ENCODE measurements at places on chromosomes 6 and 20.

GRCh38 chr6:18741741-18742140 lies 354.6 kb downstream of the RNF144B start:
- DNase-seq = no peak

GRCh38 chr6:115969207-115969929 lies 91.3 kb downstream of the FRK start:
- no peak for DNase-seq

DNA sequence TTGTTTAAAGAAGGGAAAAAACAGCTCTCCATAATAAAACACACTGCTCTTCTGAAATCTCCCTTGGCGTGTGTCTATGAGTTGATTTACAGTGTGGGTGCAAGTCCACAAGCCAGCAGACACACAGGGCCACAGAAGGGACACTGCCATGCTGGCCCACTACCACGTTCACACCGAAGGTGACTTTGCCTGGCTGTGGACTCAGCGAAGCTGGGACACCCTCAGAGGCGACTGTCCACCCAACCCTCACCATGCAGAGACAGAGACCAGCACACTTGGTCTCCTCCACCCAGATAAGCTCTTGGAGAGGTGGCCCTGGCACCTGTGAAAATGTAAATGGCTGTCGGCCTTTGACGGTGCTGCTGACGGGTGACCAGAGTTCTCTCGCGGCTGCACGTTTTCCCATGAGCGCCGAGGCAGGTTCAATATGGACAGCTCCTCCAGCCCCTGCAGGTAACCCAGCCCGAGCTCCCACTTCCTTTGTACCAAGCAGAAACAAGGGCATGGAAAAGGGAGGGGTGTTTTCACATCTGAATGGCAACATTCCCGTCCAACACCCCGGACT lies 78.0 kb downstream of the YTHDF1 start:
- no peak for DNase-seq

- DNase-seq = no peak
Measured at GRCh38 chr6:79862126-79862525, 85.2 kb downstream of the ELOVL4 start.

- DNase-seq = no peak
Measured at GRCh38 chr20:4053071-4053919, 37.9 kb upstream of the RNF24 start.

GRCh38 chr6:25788305-25788922 lies 33.9 kb downstream of the SLC17A4 start:
- no peak for DNase-seq

DNA sequence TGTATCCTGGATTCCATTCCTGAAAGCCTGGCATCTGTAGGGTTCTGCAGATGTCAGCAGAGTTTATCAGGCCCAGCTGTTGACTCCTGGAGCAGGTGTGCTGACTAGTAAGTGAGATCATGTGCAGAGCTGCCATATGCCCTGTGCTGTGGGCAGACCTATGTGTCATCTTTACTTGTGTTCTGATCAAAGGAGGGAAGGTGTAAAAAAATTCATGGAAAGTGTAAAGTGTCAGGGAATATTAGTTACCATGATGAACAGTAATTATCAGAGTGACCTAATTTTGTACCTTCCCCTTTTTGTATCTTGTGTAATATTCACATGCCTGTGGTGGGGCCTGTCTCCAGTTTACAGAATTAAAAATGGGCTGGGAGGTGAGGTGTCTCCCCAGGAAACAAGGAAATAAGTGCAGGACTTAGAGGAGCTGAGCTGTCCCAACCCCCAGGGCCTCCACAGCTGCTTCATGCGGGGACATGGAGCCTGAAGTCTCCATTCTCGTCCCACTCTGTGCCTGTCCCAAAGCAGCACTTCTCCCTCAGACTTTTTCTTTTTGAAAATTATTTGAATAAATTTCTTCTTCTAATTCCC lies 148.2 kb upstream of the GGTLC1 start:
- DNase-seq = no peak

- DNase-seq = no peak
Measured at GRCh38 chr6:31725502-31726350, 2.6 kb downstream of the MPIG6B start.

DNA sequence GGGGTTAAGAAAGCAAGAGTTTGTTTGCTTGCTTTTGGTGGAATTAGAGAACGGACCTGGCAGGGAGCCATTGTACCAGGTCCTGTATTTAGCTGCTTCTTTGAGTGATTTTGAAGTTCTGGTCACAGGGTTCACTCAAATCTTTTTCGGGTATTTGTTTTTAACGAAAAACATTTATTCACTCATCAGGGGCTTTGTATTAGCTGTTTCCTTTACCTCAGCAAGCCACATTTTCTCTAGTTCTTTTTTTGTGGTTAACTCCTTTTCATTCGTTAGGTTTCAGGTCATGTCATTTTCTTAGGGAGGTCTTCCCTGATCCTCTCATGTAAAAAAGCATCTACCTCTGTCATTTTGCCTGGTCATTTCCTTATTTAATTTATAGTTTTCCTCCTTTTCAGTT lies 1502.2 kb downstream of the GRIK2 start:
- no peak for DNase-seq

GRCh38 chr6:35168461-35168861 lies 27.3 kb upstream of the TCP11 start:
- peak; percentile 81 for DNase-seq

DNA sequence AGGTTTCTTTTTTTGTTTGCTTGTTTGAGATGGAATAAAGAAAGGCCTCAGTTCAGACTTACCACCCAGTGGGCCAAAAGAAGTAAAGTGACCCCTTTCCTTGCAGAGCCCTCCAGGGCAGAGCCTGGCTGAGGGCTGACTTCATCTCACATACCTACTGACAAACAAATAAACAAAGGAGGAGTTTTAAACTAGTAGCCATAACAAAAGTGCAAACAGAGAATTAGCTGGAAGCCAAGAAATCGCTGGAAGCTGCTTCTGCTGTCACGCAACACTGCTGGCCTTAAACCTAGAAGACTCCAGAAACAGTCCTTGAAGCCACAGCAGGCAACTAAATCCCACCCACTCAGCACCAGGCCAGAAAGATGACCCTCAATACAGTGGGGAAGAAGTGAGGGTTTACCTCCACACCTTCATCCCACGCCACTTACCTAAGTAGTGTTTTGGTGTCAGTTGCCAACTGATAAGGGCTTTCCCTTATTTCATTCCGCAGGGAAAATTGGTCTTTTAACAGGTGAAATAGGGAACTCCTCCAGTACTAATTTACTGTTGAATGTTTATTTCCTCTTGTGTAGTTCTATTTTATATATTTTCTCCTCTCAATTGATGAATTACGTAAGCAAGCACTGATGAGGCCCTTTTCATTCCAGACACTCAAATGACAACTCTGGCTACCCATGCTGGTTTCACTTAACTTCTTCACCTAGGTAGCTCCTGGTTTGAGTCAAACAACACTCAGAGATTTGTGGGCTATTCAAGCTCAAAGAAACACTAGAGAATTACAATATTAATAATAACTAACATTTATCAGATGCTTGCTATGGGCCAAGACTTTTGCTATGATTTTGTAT lies 46.2 kb downstream of the EDN1 start:
- DNase-seq = no peak

- DNase-seq = no peak
Measured at GRCh38 chr6:1406306-1407072, 17.1 kb downstream of the FOXF2 start.

GRCh38 chr20:12949429-12949980 lies 59.3 kb upstream of the SPTLC3 start:
- DNase-seq = no peak

DNA sequence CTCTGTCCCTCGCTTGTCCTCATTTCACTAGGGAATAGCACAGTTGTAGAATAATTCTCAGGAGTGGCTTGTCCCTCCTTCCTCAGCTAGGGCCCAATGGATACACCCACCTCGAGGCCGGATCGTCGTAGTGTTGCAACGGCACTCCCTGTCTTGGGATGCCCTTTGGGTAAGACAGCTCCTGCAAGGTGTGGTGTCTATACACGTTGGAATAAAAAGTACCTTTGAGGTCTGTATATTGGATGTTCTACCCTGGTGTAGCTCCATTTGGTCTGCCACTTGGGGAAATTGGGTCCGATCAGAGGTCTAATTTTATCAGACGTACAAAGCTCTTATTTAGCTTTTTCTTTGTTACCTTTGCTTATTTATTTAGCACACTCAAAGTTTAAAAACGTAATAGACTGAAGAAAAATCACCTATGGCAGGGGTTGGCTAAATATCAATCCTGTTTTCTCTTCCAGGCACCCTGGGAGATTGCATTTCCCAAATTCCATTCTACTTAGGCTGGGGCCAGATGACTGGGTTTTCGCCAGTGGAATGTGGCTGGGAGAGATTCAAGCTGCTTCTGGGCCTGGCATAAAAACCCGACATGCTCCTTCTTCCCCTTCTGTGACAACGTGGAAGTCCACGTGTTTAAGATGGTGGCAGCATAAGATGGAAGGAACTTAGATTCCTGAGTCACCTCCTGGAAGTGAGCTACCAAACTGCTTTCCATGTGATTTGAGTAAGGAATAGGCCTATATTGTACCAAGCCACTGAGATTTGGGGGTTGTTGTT lies 82.3 kb upstream of the CD83 start:
- no peak for DNase-seq

GRCh38 chr20:61664556-61665320 lies 400.9 kb downstream of the TAF4 start:
- DNase-seq = peak; percentile 12

DNA sequence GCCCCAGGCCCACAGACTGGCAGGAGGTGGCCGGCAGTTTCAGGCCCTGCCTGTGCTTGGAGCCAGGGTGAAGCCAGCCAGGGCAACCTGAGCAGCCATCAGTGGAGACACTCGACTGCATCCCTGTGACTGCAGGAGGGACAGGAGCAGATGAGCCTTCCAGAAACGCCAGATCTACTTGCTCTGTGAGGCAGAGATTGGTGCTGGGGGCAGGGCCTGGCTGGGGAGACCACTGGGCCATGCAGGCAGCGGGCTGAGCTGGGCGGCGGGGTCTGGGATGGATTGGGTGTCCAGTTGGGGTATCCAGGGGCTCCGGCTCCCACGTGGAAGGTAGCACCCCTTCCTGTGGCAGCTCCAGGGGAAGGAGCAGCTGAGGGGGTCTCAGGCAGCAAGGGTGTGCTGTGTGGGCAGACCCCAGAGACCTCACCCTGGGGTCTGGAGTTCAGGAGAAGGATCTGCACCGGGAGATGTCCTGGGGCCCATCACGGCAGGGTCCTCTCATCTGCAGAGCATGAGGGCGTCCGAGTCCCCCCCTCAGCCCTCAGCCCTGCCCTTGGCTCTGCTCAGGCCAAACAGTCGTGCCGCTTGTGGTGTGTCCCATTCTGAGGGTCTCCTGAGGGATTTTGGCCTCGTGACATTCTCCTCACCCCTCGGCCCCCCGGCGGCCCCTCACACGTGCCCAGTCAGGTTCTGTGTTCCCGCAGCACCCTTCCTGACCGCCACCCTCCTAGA lies 334.9 kb downstream of the TAF4 start:
- no peak for DNase-seq

GRCh38 chr6:113909224-113909856 lies 52.2 kb downstream of the MARCKS start:
- peak; percentile 54 for DNase-seq

- DNase-seq = no peak
Measured at GRCh38 chr6:28867086-28867409, 56.7 kb downstream of the TRIM27 start.

GRCh38 chr6:107079429-107079828 lies 35.9 kb downstream of the BEND3 start:
- DNase-seq = no peak

- no peak for DNase-seq
Measured at GRCh38 chr6:125924169-125924568, 32.4 kb upstream of the HINT3 start.

DNA sequence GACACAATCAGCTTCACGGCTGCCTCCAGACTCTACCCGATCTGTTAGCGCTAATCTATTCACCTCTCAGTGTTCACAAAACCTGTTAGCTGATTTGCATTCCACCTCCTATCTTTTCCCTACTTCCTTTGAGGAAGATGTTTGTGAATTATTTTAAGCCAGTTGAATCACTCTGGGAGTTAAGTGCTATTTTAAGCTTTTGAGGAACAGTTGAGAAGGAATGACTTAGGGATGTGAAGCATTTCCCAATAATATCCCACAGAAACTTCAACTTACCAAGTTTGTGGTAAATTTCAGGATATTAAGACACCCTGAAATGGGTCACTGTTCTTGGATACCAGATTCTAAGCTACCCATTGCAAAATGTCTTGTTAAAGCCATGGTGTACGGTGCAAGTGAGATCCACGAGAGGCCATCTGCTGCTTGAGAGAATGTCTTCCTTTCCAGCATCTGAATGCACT lies 145.2 kb upstream of the CITED2 start:
- no peak for DNase-seq

DNA sequence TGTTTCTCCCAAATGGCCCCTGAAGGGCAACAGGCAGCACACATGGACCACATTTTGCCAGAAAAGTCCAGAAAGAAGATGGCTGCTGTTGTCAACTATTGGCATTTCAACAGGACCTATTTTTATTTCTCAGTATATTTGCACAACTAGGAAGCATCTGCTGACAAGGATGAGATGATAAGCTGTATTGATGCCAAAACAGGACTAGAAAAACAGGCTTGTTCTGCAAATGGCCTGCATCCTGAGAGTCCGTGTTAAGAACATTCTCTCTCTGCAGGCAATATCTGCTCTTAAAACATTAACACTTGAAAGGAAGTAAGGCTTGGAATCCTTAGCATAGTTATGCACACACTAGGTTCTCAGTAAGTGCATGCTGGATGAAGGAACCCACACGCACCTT lies 283.7 kb downstream of the ESR1 start:
- no peak for DNase-seq

GRCh38 chr6:92550501-92550900 lies 868.9 kb downstream of the EPHA7 start:
- DNase-seq = no peak

DNA sequence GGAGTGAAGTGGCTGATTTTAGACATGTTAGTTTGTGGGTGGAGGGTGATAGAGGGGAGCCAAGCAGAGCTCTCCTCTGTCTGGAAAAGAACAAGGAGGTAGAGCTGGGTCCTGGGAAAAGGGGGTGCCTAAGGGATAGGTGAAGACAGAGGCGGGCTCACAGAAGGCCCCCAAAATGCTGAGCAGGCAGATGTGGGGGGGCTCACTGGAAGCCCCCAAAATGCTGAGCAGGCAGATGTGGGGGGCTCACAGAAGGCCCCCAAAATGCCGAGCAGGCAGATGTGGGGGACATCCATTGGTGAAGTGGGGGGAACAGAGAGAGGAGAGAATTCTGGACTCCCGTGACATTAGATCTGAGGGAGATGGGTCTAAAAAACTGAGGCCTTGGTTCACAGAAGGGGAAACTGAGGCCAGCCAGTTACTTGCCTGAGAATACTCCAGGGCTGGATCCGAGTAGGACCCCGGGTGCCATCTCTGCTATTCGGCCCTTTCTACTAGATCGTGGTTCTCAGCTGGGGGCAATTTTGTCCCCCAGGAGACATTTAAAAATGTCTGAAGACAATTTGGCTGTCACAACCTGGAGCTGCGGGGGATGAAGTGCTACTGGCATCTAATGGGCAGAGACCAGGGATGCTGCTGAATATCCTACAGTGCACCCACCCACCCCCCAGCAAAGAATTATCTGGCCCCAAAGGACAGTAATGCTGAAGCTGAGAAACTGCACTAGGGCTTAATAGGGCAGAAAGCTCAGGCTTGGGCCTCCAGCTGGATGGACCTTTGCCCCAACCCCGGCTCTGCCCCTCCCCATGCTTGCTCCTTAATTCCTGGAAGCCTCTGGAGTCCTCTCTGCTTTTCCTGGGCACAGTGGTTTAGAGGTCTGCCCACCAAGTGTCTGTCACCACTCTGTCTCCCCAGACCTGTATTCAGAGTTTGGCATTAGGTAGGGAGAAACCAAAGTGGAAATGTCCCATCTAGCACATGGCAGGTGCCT lies 2.1 kb downstream of the LPIN3 start:
- no peak for DNase-seq

- DNase-seq = no peak
Measured at GRCh38 chr6:80170433-80170832, 64.0 kb downstream of the BCKDHB start.

- no peak for DNase-seq
Measured at GRCh38 chr6:115891111-115891669, 169.5 kb downstream of the FRK start.
